ENCODE measurements at places on chromosomes 12 and 14.

DNA sequence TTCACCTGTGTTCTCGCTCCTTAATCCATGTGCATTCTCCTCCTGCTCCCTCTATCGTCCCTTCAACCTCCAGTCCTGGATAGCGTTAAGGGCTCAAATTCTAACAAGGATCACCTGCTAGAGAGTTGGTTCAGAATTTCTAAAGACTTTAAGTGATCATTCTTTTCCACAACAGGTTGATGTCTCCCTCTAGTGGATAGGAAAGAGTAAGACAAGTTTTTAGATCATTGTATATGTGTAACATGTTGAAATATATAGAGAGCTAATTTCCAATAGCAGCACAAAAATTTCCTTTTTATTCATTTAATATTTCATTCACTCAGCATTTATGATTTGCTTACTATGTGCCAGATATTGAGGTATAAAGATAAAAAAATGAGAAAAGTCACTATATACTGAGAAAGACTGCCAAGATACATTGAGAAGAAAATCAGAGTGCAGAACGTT is 9.3 kb upstream of the ESR2 start:
- no peak for DNase-seq

DNA sequence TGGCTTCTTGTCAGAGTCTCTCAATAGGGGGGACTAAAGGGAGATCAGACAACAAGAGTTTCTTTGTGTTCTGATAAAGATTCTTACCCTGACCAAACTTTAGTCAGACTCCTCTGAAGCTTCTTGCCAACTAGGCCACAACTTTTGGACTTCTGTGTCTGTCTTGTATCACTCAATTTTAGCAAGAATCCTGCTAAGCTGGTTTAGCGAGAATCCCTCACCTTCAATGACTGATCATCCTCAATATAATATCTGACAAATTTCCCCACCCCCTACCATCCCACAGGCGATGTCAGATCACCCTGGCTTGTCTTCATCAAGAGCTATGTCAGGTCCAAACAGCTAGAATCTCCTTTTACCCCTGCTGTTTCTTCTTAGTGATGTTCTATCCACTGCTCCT is 215.2 kb downstream of the RASSF9 start:
- no peak for DNase-seq

DNA sequence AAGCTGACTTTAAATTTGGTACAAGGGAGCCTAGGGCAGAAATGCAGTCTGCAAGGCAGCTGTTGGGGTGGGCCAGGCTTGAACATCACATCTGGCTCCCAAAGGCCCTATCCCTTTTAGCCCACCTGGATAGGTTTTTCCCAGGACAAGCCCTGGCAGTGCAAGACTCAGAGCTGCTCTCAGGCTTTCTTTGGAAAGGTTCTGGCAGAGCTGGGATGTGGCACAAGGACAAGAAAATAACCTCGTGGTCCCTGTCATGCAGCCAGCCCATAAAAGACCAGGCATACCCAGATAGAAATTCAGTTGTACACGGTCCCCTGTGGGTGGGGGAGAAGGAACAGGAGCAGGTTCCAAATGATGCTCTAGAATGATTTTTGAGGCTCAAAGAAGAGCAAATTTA is 206.9 kb downstream of the TTC7B start:
- DNase-seq, result no peak

GRCh38 chr12:90653040-90653439 is 301.9 kb downstream of the CCER1 start:
- DNase-seq, result no peak

DNA sequence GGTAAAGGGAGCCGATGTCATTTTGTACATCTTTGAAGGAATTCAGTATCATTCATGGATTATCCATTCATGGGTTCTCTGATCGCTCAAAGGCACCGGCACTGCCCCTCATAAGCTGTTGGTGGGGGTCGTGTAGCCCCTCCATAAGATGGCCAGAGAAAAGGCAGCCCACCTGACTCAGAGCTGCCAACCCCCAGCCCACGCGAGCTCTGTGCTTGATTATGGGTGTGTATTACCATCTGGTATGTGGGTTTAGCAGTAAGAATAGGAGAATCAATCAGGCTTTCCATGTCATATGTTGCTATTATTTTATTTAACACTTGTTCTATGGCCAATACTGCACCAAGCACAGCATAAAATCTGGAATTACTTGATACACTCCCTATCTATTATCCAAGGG is 32.1 kb upstream of the AMIGO2 start:
- no peak for DNase-seq

DNA sequence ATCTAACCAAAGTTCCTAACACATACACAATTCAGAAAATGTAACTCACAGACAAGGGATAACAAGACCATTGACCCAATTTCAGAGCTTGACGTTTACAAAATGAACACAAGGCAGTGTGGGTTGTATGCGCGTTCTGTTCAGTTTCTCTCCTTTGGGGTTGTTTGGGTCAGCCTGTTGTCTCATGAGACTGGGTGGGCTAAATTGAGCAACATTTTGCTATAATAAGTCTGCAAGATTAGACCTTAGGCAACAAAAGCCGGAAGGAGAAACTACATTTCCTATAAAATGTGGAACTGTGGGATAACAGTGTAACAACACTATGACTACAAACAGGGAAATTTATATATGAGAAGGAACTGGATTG is 18.8 kb upstream of the LTA4H start:
- no peak for DNase-seq

GRCh38 chr12:123916729-123917128 is 55.9 kb downstream of the CCDC92 start:
- peak; percentile 71 for DNase-seq

- DNase-seq, result no peak
These were observed 50.2 kb downstream of the KCNK13 start for GRCh38 chr14:90111895-90112534.

DNA sequence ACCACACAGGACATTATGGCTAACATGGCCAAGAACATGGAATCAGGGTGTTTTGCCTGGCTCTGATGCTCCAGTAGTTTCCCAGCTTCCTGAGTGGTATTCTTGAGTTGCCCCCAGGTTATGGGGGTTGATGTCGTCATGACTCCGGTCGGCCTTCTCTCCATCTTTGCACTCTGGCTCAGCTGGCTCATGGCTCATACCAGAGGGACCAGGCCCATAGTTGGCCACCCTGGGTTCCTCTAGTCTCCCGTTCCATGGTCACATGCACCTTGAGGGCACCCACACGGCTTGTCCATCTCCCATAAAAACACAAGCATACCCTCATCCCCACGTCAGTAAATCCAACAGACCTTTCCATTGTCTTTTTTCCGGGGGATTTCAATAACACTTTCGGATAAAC is 23.7 kb upstream of the MAPKAPK5 start:
- no peak for DNase-seq

- no peak for DNase-seq
These were observed 32.1 kb downstream of the PPP1R13B start for GRCh38 chr14:103815253-103815652.

GRCh38 chr12:26833743-26834490 is 923 bp upstream of the ITPR2 start:
- peak; percentile 24 for DNase-seq

DNA sequence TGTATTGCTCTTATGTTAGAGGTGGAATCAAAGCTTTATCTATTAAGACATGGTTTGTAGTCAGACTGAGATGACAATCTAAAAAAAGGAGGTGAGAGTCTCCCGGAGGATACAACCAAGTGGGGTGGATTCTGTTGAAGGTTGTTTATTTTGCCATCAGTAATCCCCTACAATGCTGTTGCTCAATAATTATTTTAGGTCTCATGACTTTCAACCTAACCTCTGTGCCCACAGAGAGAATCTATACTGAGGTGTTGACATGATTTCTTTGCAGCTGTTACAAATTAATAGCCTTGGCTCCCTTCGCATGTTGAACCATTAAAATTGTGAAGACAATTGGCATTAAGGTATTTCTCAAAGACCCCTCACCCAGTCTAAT is 28.7 kb upstream of the FOS start:
- DNase-seq, result no peak

All from head of caudate nucleus (tissue), 42 donors.